ELR (cell line): ENCODE measurements at places on chromosomes 2 and 18.

GRCh38 chr2:253202-253638 is 10.6 kb downstream of the SH3YL1 start:
- no peak for DNase-seq

- no peak for DNase-seq
Measured at GRCh38 chr2:77521548-77521891, 656 bp downstream of the LRRTM4 start.

DNA sequence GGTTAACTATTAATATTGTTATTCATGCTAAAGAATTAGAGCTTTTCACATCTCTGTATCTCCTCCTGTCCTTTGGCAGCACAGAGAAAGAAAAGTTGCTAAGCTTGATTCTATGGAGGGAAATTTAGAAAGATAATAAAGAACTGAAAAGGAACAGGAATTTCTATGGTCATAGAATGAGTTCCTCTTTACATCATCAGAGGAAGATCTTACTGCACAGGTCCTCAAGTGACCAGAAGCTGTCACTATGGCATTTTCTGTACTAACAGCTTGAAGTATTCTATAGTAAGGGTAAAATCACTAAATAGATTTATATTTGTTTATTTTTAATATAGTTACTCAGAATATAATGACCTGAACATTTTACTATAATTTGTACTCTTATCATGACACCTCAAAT is 6.0 kb upstream of the PRKD3 start:
- DNase-seq, result no peak

DNA sequence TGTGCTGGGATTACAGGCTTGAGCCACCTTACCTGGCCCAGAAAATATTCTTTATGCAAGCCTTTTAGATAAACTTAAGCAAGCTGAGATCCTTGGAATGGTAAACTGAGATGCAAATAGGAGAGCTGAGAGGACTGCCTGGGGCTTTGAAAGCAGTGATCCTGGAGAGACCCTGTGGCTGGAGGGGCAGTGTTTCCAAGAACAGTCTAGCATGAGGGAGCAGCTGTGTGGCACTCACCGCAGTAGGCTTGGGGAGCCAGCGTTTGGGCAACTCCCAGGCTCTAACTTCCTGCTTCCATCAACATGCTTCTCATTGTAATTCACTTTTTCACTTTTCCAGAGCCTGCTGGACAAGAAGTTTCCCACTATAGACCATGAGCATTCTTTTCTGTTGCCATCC is 144.1 kb upstream of the CELF4 start:
- no peak for DNase-seq

GRCh38 chr2:129925381-129925780 is 54.1 kb upstream of the RAB6C start:
- DNase-seq, result no peak

DNA sequence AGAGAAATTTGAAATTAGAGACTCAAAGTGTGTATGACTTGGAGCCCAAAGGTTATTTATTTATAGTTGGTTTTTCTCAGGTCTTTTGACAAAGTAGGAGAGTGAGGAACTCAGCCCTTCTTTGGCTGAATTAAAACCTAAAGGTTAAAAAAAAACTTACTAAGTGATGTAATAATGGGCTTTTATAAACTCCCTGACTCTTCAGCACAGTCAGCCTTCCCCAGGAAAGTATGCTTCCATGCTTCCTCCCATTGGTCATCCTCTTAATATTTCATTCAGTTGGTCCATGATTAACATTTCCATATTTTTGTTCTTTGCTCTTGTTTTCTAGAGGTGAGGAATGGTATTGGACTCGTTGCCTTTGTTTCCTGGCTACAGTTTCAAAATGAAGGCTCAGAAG is 7.2 kb downstream of the ARPC2 start:
- peak; percentile 24 for DNase-seq

DNA sequence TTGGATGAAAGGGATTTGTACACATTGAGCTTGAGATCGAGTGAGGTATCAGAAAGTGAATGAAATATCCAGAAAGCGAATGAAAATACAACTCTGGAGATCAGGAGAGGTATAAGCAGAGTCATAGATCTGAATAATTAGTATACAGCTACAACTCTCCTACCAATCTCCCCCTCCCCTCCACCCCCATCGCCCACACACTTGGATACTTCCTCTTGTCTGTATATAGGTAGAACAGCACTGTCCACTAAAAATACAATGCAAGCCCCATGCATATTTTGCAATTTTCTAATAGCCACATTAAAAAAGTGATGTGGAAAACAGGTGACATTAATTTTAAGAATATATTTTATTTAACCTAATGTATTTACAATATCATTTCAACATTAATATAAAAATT is 23.7 kb upstream of the WIPF1 start:
- no peak for DNase-seq

GRCh38 chr2:143026411-143027054 is 102.7 kb upstream of the ARHGAP15 start:
- DNase-seq, result no peak
